Left ventricle myocardium inferior (tissue), 1 donor: ENCODE measurements at places on chromosomes 7 and 10.

- no peak for DNase-seq
Observed at GRCh38 chr7:17963281-17963680, 23.0 kb upstream of the SNX13 start.

DNA sequence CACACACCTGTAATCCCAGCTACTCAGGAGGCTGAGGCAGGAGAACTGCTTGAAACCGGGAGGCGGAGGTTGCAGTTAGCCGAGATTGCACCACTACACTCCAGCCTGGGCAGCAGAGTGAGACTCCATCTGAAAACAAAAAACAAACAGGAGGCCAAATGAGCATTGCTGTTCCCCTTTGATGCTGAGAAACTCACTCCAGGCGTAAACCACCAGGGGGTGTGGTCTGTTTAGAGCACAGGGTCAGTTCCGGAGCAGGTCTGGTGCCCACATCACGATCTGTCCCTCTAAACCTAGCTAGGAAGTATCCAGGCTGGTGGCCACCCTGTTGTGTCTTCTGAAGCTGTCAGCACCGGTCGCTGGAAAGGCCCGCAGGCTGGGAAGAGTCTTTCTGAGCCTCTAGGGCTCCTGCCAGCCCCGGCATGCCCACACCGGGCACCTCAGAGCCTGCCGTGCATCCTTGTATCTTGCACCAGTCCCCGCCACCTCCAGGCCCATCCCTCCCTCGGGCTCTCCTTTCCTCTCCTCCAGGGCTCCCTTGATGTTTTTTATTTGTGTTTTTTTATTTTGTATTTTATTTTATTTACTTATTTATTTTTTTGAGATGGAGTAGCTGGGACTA, 66.3 kb upstream of the SH2B2 start:
- no peak for DNase-seq

DNA sequence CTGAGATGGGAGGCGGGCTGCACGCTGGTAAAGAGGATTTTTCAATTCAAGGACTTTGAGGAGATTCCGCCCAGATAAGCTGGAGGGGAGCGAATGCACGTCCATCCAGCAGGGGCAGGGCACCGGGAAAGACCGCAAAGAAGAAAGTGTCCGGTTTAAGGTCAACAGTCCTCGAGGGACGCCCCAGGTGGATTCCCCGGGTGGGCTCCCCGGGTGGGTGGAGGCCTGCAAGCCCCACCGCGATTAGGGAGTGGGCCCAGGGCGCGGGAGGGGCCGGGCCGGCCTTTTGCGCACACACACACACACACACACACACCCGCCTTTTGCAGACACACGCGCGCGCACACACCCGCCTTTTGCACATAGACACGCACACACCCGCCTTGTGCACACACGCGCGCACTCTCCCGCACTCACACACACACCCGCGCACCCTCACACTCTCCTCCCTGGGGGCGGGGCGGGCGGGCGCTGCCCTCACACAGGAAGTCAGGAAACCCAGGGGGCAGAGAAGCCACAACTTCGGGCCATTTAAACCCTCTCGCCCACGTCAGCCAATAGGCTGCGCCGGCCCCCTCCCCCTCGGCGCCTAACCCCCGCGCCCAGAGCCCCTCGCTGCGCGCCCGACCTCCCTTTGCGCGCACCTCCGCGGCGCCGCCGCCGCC, 615 bp downstream of the ARHGAP12 start:
- DNase-seq: peak; percentile 44

DNA sequence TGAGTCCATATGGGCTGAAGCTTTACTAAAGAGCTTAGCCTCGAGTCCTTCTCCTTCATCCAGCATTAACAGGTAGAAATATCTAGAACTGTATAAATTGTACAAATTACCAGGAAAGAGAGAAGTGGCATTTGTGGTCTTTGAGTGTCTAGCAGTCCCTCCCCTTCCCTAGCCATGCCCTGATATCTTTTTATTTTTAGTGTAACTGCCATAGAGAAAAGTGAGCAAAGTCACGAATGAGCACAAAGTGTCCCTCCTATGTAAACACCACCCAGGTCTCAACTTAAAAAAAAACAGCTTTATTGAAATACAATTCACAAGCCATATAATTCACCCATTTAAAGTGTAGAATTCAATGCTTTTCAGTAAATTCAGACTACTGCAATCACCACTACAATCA, 339.0 kb upstream of the ZMIZ1 start:
- DNase-seq: no peak

DNA sequence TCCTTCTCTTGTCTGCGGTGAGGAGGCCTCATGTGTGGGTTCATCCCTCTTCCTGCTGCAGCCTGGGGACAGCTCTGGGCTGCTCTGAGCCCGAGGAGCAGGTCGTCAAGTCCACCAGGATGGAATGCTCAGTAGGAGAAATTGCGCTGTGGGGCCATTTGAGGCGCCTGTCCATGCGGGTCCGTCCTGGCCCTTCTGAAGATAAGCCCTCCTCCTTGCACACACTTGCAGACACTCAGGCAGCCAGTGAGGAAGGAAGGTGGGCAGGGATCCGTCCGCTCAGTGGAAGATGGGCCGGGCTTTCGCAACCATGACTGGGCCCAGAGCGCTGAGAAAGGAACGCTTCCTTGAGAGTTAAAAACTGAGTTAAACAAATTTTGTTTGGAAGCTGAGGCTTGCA, 356.8 kb downstream of the GLRX3 start:
- DNase-seq: no peak

GRCh38 chr7:5455175-5455574, 31.5 kb upstream of the TNRC18 start:
- DNase-seq: no peak

DNA sequence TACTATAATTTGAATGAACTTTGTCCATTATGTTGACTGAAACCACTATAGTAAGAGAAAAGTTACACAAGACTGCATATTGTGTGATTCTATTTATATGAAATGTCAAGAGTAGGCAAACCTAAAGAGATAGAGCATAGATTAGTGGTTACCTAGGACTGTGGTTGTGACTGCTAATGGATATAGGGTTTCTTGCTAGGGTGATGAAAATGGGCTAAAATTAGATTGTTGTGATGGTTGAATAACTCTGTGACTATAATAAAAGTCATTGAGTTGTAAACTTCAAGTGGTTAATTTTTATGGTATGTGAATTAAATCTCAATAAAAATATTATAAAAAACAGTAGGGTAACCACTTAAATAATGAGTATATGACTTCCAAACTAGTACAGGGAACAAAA, 142.9 kb upstream of the AHR start:
- no peak for DNase-seq

GRCh38 chr10:118610577-118610976, 15.1 kb upstream of the PRLHR start:
- no peak for DNase-seq

DNA sequence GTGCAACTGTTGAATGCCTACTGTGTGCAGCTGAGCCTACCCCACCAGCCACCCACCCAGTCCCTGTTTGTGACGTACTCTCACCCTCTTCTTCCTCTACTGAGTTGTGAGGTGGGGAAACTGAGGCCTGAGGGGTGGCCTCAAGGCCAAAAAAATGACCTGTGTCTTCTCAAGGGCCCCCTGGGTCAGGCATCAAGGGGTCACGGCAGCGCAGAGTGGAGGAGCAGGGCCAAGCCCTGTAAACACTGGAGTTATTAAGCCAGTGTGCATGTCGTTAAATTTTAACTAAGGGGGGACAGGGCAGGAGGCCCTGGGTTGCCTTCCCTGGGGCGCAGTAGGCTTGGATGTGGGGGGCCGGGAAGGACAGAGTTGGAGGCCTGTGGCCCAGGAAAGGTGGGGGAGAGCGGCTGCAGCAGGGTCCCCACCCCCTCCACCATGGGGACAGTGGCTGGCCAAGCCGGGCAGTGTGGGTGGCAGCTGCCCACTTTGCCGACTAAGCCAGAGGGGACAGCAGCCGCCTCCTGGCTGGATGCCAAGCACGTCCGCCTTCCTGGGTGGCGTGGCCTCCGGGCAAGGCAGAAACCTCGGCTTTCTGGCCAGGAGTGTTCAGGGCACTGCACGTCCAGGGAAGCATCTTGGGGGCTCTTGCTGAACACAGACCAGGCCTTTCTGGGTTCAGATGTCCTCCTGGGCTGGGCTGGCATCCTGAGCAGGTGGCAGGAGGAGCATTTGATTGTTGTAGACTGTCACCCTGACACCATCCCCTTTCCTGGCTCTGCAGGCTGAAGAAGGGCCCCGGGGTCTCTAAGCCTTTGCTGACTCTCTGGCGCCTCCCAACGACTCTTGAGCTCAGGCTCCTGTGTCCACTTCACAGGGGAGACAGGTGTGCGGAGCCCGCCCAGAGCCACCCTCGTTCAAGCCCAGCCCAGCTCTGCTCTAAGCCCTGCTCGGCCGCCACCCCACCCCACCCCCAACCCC, 1.9 kb downstream of the SLC29A4 start:
- DNase-seq: no peak

- no peak for DNase-seq
Observed at GRCh38 chr10:112244197-112244596, 39.0 kb upstream of the TECTB start.

- no peak for DNase-seq
Observed at GRCh38 chr10:24440817-24441797, 232.2 kb downstream of the KIAA1217 start.

DNA sequence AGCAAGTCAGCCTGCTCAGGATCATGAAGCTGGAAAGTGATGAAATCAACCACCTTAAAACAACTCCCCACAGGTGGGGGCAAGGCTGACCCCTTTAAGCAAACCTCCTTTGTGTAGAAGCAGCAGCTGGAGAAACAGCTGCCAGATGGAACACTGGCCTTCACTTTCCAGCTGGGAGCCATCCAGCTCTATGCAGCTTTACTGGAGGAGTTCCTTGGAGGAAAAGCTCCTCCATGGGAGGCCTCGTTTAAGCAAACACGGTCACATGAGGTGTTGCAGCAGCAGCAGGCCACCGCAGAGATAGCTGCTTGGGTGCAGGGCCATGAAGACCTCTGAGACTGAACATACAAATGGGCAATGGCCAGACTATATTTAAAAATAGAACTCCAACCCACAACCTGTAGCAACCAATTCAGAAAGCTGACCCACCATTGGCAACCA, 13.0 kb upstream of the DLG5 start:
- peak; percentile 30 for DNase-seq

GRCh38 chr10:88127269-88127668, 263.8 kb downstream of the PTEN start:
- no peak for DNase-seq

- no peak for DNase-seq
Observed at GRCh38 chr10:672203-672602, 17.3 kb downstream of the DIP2C start.

DNA sequence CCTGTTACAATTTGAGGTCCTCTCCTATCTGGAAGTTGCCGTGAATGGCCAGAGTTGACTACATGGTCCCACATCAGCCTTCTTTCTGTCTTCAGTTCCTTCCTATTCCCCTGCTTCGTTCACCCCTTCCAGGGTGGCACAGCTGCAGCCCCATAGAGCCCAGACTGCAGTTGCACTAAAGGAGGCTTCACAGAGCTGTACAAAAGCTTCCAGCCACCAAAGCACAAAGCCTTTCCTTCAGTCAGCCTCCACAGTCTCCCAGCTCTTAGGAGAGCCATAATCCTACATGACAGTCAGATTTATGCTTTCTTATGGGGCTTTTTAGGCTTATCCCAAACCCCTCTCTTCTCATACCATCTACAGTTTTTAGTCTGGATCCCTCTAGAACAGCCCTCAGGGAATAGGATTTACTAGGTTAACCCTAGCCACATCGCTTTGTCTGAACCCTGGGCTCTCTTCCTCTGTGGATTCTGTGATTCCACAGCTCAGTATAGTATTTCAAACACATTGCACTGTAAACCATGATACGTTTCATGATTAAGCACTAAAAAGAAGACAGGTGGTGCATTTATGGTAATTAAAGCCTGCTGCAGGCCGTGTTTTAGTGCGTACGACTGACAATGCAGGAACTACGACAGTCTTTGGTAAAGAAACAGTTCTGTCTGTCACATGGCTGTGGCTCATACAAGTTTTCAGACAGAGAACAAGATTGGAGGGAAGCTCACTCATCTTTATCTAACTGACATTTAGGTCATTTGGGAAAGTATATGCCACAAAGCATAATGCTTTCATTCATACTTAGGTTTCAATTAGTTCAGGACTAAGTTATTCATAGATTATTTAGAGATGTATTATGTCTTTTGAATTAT, 208.3 kb upstream of the KMT2E start:
- no peak for DNase-seq

- no peak for DNase-seq
Observed at GRCh38 chr7:50359995-50360925, 55.7 kb downstream of the IKZF1 start.

- no peak for DNase-seq
Observed at GRCh38 chr10:128072941-128073645, 53.1 kb downstream of the MKI67 start.

DNA sequence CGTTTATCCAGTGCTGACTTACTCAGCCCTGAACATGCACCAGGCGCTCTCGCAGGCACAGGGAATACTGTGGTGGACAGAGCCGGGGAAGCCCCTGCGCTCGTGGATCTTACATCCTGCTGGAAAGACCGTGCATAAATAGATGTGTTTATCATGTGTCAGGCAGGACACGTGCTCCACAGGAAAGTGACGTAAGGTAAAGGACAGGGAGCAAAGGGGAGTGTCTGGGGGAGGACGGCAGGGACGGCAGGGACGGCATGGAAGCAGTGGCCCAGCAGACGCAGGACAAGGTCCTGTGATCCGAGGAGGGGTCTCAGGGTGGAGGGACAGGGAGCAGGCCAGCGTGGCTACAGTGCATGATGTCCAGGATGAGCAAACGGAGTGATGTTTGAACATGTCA, 410.5 kb downstream of the PAXIP1 start:
- no peak for DNase-seq

GRCh38 chr7:138979226-138979979, 1.8 kb downstream of the KIAA1549 start:
- no peak for DNase-seq

DNA sequence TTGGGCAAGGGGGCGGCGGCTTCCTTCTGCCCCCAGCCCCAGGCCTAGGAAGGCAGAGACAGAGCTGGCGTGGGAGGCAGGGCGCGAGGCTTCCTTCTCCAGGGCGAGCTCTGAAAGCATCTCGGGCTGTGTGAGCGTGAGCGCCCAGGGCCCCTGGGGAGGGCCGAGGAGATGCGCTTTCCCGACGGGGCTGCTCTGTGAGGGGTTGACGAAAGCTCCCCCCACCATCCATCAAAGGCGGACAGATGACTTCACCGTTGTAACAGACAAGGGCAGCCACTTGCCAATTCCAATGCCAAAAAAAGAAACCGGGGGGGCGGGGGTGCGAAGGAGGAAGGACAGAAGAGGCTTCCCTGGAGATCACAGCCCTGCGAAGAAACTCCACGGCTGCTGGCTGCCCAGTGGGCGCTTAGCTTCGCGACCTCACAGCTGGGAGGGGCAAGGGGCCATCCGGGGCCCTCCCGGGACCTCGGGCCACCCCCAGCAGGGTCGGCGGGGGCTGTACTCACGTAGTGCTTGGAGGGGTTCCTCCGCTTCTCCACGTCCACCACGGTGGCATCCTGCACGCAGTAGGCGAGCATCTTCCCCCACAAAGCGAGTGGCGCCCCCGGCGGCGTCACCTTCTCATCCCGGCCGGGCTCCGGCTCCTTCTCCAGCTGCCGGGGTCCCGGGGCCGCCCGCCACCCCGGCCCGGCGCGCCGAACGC, 537 bp downstream of the SH3PXD2A start:
- peak; percentile 57 for DNase-seq

DNA sequence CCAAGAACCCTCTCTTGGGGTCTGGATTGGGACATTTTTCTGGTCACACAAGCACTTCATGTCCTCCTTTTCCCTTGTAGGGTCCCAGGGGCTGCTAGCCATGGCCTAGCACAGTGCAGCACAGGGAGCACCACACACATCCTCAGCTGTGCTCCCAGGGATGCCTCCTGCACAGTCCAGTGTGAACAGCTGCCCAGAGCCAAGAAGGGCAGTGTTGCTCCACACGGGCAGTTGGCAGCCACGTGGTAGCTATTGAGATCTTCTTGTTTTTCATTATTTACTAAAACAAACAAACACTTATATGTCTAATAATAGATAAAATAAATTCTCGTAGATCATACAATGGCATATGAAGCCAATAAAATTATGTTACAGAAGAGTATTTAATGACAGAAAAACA, 13.9 kb upstream of the LANCL2 start:
- DNase-seq: no peak
